Activated CD4-positive, alpha-beta T cell treated with anti-CD3 and anti-CD28 coated beads, Interleukin-2, amount 10 ng/mL, durations not matched to agents 7 days and 5 days (primary cell): ENCODE measurements at places on chromosomes 2 and 18. TPM values are rescaled to one million over a fixed set of nuclear protein-coding genes. Genes with fewer than 3 reads are reported as not detected.

DNA sequence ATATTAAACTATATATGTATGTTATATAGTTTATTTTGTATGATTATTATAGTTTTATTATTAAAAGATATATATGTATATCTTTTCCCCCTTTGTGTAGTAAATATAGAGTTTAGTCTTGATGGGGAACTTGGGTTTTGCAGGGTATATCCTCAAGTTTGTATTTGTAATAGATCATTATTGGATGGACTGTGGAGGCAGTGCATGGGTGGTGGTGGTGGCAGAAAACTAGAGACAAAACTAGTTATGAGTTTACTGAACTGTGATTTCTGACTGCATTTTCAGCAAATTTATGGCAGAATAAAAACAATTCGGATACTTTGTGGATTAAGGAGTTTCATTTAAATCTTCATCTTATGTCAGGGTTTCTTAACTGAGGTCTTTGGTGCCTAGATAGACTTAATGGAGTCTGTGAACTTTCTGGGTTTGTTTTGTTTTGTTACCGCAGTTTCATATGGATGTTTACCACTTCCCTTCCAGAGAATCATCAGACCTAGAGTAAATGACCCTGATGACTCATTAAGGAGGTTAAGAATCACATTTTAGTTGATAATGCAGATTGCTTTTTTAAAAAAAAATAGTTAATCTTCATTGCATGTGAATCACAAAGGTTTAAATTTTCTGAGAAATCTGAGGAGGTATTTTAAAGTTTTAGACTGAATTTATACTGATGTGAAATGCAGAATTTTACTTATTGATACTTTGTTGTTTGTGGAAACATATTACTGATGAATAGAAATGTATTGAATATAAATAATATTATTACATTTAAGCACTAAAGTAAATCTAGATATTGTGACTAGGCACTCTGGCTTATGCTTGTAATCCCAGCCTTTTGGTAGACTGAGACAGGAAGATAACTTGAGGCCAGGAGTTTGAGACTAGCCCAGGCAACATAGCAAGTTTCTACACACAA lies 14.5 kb downstream of the EPC2 start:
- no peaks in the 10 kb centered on the region for H3K27me3 ChIP-seq
- peak overlapping the region; percentile 77 for H3K27ac ChIP-seq
- DNase-seq, result no peak
- H3K36me3 ChIP-seq, result peaks cover 11% of the 10 kb centered on the region
- peak overlapping the region; percentile 0 for H3K4me3 ChIP-seq

MDH1B gene
- total RNA-seq, result 0.40 TPM

GAL3ST2 gene
- total RNA-seq, result not detected

TUBA4B gene
- not detected for total RNA-seq

MC5R gene
- total RNA-seq, result not detected
